Tibial nerve (tissue), 4 donors: ENCODE measurements at places on chromosomes 3 and 15. TPM values are rescaled to one million over a fixed set of nuclear protein-coding genes. Genes with fewer than 3 reads are reported as not detected.

UPK1B gene
- total RNA-seq: not detected

FSTL1 gene
- total RNA-seq: 942 TPM

HOMER2 gene
- total RNA-seq: 27.3 TPM

TGM4 gene
- not detected for total RNA-seq

IGF2BP2 gene
- total RNA-seq: 49.8 TPM

DNA sequence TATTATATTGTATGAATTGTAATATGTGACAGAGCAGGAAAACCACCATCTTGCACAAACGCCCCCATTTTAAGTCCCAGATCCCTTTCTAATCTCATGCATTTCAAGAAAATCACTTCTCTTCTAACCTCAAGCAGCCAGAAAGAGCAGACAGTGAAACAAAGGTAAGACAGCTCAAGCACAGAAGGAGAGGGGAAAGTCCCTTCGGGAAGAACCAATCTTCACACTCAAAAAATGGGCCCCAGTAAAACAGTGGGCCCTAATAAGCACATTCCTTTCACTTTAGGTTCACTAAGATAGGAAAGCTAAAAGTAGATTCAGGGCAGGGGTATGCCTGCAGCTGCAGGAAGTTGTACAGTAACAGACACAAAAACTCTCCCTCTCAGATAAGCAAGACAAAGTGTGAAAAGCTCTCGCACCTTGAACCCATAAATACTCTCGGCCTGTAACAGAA is 1268.7 kb downstream of the SI start:
- no peak overlapping the region for H3K4me3 ChIP-seq
- DNase-seq: no peak
- no peaks in the 10 kb centered on the region for H3K27me3 ChIP-seq
- H3K36me3 ChIP-seq: no peaks in the 10 kb centered on the region
- H3K27ac ChIP-seq: no peak overlapping the region

GRCh38 chr3:67691926-67692325 is 37.5 kb upstream of the SUCLG2 start:
- no peaks in the 10 kb centered on the region for H3K4me1 ChIP-seq
- H3K27me3 ChIP-seq: no peaks in the 10 kb centered on the region
- no peak overlapping the region for H3K27ac ChIP-seq
- DNase-seq: no peak

DNA sequence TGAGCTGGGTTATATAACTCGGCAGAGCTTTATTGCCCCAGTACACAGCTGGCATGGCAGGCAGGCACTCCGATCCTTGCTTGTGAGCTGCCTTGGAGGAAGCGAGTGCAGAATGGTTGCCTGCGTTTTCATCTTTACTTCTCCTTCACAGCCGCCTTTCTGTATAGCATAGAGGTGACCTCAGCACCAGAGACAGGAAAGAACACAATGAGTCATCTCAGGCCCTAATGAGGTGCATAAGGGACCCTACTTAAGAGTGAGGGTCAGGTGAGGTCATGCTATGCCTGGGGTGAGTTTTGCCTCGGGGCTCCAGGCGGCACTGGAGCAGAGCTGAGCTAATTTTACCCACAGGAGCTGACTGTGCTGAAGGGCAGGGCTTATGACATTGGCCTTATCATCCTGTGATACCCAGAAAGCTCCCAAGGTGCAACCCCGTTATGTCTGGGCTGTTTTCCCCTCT is 43.5 kb downstream of the LPP start:
- H3K4me3 ChIP-seq: no peak overlapping the region
- peaks cover 14% of the 10 kb centered on the region for H3K36me3 ChIP-seq
- no peak for DNase-seq
- H3K27ac ChIP-seq: no peak overlapping the region
- H3K4me1 ChIP-seq: peaks cover 13% of the 10 kb centered on the region

- no peaks in the 10 kb centered on the region for H3K36me3 ChIP-seq
- peak; percentile 16 for DNase-seq
- H3K4me3 ChIP-seq: no peak overlapping the region
- H3K4me1 ChIP-seq: peaks cover 28% of the 10 kb centered on the region
- H3K27ac ChIP-seq: peak overlapping the region; percentile 45
- no peaks in the 10 kb centered on the region for H3K27me3 ChIP-seq
These were observed 302.1 kb upstream of the STT3B start for GRCh38 chr3:31230425-31231223.

DNA sequence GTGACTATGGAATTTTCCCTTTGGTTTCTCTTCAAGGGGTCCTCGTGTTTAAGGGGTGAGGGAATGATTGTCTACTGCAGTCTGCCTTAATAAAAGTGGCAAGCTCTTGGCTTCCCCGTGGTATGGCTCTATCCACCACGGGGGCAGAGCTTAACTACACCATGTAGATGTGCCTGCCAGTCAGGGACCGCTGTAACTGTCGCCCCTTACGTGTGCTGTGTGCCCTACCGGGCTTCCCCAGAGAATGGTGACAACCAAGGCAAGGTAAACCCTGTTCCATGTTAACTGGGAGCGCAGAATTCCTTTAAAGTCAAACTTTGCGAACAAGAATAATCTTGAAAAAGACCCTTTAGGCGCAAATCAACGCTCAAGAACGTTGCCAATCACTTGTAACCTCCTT is 966 bp upstream of the C3orf80 start:
- H3K27me3 ChIP-seq: peaks cover 32% of the 10 kb centered on the region
- no peaks in the 10 kb centered on the region for H3K4me1 ChIP-seq
- DNase-seq: no peak

- no peak for DNase-seq
- no peaks in the 10 kb centered on the region for H3K36me3 ChIP-seq
- H3K4me3 ChIP-seq: no peak overlapping the region
These were observed 31.1 kb upstream of the HHATL start for GRCh38 chr3:42733501-42734262.

- H3K27ac ChIP-seq: peak overlapping the region; percentile 78
- H3K4me3 ChIP-seq: peak overlapping the region; percentile 60
- H3K36me3 ChIP-seq: no peaks in the 10 kb centered on the region
- no peaks in the 10 kb centered on the region for H3K27me3 ChIP-seq
- no peaks in the 10 kb centered on the region for H3K4me1 ChIP-seq
- DNase-seq: peak; percentile 16
These were observed 810 bp upstream of the THRB start for GRCh38 chr3:24495326-24495994.

- H3K27me3 ChIP-seq: no peaks in the 10 kb centered on the region
- DNase-seq: no peak
- H3K4me1 ChIP-seq: peaks cover 22% of the 10 kb centered on the region
- H3K4me3 ChIP-seq: peak overlapping the region; percentile 66
- peaks cover 23% of the 10 kb centered on the region for H3K36me3 ChIP-seq
These were observed 716 bp downstream of the SELENOS start for GRCh38 chr15:101276501-101277037.

DNA sequence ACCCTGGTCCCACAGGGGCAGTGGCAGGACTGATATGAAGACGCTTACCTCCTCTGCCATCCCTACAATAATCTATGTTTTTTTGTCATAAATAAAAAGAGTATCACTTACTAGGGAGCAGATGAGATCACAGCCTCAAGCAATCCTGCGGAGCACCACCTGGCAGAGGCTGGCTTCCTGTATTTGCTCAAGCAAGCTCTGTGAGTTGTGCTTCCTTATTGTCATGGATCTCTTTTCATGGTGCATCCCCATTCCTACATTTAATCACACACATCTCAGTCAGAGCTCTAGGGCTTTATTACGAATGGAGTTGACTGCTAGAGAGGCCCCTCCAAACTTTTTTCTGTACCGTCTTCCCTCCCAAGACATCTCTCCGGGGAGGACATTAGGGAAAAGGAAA is 186.0 kb downstream of the UBE2E2 start:
- H3K27ac ChIP-seq: no peak overlapping the region
- no peak for DNase-seq
- H3K4me3 ChIP-seq: no peak overlapping the region
- H3K27me3 ChIP-seq: no peaks in the 10 kb centered on the region
- H3K4me1 ChIP-seq: peaks cover 5% of the 10 kb centered on the region
